ENCODE measurements at places on chromosomes 11 and 22.

DNA sequence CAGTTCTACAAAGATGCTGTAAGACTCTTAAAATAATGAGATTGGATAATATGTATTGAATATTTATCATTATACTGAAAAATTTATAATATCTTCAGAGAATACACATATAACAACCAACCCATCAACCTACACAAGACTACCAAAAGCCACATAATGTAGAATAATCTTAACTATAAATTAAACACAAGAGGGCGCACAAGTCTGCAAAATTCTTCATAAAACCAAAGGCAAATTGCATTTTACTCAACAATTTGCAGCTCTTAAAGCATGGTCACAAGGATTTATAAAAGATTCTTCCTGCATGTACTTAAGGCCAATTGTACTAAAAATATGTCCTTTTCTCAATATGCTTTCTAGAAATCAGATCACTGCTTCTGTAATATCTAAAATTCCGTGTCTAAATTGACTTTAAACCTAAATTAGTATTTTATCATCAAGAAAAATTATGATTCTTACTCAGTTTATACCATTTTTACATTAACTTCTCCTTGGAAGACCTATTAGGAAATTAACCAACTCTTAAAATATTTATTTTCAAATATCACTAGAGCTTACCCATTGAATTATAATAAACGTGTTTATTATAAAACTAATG is 79.0 kb downstream of the TTC28 start:
- no peak for DNase-seq

DNA sequence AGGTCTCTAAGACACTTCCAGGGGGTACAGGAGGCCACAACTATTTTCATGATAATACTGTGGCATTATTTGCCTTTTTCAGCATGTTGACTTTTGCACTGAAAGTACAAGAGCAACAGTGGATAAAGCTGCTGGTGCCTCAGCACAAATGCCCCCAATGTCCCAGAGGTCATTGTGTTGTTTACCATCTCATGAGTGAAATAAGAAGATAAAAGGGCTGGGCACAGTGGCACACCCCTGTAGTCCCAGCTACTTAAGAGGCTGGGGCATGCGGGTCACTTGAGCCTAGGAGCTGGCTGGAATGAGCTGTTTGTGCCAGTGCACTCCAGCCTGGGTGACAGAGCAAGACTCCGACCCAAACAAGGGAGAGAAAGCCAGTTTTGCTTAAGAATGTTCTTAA is 72.6 kb upstream of the RAB1B start:
- DNase-seq: no peak

DNA sequence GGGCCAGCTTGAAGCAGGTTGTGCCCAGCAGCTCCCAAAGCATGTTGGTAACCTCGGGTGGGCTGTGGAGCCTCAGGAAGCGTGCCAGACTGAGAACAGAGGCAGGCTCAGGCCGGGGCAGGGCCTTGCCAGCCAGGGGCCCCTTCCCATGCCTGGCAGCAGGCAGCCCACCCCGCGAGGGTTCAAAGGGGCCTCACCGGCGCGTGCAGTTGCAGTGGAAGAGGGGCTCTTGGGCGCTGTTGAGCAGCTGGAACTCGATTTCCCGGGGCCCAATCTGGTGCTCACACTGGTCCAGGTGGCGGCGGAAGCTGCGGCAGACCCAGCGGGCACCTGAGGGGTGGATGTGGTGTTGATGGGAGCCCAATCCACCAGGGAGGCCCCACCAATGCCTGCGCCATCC is 3.6 kb downstream of the PLA2G3 start:
- no peak for DNase-seq

GRCh38 chr11:114150671-114151070 is 91.2 kb downstream of the ZBTB16 start:
- DNase-seq: no peak
